ENCODE measurements at places on chromosomes 6 and 20.

DNA sequence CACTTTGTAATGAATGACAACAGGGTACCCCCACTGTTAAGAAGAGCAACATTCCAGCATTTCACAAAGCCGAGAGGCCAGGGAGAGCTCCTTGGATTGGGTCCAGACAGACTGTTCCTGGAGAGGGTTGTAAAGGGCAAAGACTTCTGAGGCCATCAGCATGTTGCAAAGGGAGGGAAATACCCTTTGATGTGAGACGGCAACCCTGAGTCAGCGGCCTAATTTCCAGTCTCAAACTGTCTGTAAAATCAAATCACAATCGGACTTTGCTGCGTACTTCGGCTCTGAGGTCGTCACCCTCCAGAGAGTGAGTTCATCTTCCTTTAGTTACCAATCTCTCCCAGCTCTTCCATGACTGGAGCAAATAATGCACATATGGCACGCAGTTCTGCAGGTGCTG is 101.0 kb upstream of the DTNBP1 start:
- DNase-seq, result no peak

DNA sequence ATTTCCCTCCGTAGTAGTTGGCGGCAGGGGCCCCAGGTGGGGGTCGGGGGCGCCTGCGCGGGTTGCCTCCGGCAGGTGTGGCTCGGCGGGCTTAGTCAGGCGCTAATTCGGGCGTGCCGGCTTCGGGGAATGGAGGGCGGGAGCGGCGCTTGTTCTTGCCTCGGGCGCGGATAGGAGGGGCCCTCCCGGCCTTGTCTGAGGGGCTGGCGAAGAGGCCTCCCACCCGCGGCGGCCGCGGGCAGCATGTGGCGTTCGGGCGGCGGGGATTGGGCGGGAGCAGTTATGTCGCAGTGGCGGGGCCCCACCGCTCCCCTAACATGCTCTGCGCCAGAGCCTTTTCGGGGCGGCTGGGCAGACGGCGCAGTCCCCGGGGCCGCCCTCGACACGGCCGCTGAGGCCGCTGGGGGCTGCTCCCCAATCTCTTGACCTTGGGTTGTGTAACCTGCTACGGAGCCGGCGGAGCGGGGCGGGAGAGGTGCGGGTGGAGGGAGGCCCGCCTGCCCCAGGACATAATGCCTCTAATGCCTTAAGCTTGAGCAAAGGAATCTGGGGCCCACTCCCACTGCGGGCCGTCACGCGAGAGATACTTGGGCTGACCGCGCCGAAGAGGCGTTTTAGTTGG is 1.1 kb downstream of the AMD1 start:
- peak; percentile 43 for DNase-seq

DNA sequence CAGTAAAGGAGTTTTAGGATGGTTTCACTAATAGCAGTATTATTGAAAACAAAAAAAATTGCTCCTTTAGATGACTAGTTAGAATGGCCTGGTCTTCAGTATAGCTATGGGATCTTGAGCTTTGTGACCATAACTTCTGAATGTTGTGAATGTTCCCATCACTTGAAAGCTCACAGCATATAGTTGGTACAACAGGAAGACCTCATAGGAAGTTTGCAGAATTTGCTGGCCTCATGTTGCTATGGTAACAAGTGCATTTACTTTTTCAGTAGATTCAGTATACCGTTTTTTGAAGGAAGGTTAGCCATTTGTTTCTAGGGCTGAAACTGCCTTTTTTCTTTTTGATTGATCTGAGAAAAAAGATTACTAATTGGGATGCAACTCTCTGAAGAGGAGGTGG is 8.3 kb downstream of the PHF3 start:
- no peak for DNase-seq

DNA sequence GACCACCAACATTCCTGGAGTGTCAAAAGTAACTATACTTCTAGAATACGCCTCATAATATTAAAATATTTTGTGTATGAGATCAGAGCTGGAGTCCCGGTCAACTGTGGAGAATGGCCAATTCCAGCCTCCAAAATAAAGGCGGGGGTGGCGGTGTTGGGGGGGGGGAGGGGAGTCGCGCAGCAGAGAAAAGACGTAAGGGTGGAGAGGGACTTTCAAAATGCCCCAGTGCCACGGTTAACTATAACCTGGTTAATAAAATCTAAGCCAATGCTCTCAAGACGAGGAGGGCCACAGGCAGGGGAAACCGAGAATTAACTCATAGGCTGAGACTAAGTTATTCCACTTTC is 1.3 kb downstream of the NUP153 start:
- DNase-seq, result no peak

DNA sequence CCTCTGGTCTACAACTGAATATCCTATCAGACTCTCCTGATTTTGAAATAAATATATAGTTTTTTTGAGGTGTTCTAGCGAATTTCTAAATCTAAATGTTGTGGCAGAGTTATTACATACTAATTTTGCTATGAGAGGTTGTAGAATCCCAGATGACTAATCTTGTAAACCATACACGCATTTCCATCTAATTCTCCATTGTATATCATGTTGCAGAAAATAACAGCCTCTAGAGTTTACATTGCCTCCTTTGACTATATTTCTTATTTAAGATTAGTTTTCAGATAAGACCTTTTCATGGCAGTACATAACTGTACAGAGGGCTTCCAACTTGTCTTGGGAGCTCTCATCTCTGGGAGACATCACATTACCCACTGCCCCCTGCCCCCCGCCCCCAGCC is 22.9 kb downstream of the PTPN1 start:
- no peak for DNase-seq

- no peak for DNase-seq
Measured at GRCh38 chr6:2663123-2663522, 87.6 kb downstream of the MYLK4 start.

All from substantia nigra (tissue), 51 donors.